Hindlimb muscle (tissue), 1 donor: ENCODE measurements at places on chromosomes 11 and 22.

DNA sequence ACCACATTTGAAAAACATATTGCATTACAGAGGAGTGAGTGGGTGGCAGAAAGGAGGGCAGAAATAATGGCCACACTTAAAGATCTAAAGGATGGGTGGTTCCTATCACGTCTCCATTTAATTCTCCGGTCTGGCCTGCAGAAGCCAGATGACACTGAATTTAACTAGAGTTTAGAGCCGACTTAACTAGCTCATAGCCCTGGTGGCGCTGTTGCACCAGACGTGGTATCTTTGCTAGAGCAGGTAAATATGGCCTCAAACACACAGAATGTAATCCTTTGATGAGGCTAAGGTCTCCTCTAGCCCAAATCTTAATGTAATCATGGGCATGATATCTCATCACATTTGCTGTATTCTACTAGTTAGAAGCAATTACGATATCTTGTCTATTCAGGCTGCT is 51.5 kb upstream of the GAL start:
- no peak for DNase-seq

- no peak for DNase-seq
Measured at GRCh38 chr22:21094911-21095772, 49.4 kb downstream of the LRRC74B start.

GRCh38 chr11:47591764-47592163 is 2.4 kb downstream of the C1QTNF4 start:
- DNase-seq, result no peak

DNA sequence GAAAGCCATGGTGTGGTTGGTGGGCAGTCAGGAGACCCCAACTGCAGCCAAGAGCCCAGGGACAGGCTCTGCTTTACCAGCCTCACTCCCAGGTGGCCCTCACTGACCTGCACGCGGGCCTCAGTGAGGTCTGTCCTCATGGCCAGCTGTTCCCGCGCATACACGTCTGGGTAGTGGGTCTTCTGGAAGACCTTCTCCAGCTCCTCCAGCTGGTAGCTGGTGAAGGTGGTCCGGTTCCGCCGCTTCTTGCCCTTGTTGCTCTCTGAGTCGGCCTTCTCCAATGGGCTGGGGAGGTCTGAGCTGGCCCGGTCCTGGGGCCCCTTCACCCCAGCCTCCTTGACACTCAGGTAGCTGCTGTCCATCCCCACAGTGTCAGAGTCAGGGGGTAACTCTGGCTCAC is 34.7 kb downstream of the ALX4 start:
- no peak for DNase-seq

DNA sequence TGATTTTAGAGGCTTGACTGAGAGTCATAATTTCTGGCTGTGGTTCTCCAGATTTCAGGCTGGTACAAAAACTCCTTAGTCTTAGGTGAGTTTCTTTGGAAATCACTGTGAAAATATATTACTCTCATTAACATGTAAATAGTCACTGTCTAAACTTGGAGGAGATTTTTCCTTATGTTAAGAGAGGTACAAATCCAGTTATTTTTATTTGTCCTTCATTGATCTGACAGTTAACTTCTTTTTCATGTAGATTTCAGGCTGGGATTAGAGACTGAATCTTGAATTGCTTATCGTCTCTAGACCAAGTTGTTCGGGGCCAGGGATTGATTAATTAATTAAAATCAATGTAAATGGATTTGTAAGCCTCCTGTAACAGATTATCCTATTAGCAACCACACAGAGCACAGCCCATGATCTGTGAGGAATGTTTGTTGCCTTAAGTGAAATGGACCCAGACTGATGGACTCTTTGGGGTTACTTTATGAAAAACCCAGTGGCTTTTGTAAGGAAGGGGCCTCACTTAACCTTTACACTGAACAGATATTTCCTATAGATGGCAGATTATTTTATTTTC is 21.1 kb downstream of the TEAD1 start:
- no peak for DNase-seq

DNA sequence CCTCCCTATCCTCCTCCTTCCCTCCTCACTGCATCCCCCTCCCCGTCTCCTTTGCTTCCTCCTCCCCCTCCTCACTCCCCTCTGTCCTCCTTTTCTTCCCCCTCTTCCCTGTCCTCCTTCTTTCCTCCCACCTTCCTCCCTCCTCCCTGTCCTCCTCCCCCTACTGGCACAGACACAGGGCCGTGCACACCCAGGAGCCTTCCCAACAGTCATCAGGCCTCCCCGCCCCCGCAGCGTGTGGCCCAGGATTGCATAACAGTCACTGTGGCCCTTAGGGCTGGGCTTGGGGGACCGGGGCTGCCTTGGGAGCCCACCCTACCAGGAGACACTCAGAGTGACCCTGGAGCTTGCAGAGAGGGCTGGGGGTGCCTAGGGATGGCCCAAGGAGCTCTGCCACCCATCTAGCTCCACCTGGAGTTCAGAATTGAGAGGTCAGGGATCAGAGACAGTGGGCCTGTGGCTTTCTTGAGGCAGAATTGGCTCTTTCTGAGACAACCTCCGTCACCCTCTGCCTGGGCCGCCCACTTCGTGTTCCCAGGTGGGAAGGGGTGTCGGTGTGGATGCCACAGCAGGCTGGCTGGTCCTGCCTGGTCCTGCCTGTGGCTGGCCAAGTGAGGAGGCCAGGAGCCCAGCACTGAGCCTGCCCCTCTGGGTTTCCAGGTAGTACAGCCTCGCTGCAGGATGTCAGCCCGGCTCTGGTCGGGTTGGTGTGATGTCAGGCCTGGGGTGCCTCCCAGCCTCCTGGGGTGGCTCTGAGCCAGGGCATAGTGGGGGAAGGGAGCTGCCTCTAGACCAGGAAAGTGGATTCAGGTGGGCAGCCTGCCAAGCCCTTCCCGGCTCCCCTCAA is 1.6 kb downstream of the SPI1 start:
- DNase-seq, result no peak

- DNase-seq, result peak; percentile 91
Measured at GRCh38 chr11:62786318-62787004, 741 bp upstream of the TMEM179B start.

- no peak for DNase-seq
Measured at GRCh38 chr11:57421066-57421465, 5.9 kb downstream of the SLC43A3 start.
